ENCODE measurements at places on chromosomes 2 and 18.
A peak's percentile ranks its signal among the peaks of the same experiment; 100 is the strongest.

- DNase-seq: no peak
Measured at GRCh38 chr2:74893332-74893731, 59.4 kb downstream of the HK2 start.

GRCh38 chr18:45334191-45334590 is 281.1 kb upstream of the SLC14A2 start:
- DNase-seq: no peak

DNA sequence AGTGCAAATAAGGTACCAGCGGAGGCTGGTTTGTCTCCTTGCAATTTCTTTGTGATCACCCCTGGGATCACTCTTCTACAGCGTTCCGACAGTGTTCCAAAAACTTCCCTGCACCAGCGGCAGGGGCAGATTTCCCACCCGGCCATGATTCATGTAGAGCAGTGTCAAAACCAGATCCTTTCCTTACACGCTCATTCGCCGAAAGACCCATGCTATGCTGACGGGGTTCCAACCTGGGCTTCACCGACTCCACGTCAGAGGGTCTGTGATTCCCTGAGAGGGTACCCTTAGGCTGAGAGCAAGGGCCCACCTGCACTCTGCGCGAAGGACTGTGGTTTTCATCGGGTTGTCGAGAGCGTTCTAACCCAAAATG is 423 bp upstream of the TTC27 start:
- DNase-seq: no peak

- DNase-seq: peak; percentile 23
Measured at GRCh38 chr2:186780701-186781316, 68.2 kb downstream of the ZSWIM2 start.

DNA sequence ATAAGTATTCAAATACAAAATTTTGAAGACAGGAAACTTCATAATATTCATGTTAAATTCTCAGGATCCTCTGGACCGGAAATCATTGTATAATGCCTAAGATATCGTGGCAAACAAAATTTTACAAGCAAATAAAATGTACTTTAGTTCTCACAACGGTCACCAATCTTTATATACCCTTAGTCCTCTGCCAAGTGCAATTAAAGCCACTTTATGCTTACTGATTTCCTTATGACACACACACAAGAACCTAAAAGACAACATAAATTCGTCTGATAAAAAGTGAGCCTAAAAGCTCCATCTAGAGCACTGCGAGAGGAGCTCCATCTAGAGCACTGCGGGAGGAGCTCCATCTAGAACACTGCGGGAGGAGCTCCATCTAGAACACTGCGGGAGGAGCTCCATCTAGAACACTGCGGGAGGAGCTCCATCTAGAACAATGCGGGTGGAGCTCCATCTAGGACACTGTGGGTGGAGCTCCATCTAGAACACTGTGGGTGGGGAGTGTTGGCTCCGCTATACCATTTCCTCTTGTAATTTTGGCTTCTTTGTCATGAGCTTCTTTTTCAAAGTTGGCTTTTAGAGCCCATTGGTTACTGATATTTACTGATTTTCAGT is 15.9 kb downstream of the ATP8B1 start:
- DNase-seq: no peak

Measured in OCI-M1 (cell line).